ENCODE measurements at places on chromosomes 3 and 15.

DNA sequence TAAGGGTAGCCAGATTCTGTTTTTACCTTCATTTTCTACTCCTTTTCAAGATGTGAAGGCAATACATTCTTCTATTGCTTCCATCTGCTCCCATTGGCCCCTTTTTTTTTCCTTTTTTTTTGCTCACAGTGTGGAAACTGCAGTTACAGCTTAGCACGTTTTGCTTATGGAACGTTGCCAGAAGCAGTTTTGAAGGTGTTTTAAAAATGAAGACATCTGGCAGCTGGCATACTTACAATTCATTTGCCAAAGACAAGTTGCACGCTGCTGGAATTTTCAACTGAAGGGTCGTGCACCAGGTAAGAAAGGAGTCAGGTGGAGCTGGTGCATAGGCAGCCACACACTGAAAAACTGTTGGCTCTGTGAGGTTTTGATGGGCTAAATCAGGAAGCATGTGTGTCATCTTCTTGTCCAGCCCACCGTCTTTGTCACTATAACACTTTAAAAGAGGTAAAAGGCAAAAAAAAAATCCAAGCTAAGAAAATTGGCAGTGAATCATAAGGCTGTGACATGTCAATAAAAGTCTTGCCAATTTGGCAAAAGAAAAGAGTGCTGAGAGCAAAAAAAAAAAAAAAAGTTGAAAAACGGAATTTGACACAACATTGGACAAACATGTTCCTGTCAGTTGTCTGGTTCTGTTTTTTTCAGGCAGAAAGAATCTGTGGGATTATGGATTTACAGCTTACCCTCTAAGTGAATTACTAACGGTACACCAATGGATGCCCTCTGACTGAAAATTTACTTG, 225.4 kb upstream of the SOX2 start:
- DNase-seq: no peak

DNA sequence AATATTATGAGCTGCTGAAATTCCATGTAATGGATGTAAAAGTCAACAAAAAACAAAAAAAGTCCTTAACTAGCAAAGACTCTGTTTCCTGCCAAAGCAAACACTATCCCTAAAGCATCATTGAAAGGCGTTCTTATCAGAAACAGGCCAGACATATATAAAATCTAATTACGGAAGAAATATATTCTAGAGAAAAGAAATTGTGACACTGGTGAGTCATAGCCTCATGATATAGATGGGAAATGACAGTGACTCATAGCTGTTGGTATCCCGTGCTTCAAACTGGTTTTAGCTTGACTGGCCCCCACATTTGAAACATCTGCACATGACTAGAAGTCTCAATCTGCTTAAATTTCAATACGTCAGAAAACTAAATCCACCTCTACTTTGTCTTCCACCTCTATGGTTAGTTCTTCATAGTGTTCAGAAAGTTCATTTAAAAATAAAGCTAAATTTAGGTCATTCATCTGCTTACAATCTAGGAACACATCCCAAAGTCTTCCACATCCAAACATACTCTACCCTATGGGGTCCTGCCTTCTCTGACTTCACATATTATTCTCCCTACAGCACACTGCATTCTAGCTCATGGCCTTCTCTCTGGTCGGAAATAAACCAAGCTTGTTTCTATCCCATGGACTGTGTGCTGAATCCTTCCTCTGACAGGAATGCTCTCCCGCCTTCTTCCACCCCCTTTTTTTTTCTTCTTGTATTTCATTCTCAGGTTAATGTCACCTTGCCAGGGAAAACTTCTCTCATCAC, 456.3 kb upstream of the ARRDC4 start:
- no peak for DNase-seq

DNA sequence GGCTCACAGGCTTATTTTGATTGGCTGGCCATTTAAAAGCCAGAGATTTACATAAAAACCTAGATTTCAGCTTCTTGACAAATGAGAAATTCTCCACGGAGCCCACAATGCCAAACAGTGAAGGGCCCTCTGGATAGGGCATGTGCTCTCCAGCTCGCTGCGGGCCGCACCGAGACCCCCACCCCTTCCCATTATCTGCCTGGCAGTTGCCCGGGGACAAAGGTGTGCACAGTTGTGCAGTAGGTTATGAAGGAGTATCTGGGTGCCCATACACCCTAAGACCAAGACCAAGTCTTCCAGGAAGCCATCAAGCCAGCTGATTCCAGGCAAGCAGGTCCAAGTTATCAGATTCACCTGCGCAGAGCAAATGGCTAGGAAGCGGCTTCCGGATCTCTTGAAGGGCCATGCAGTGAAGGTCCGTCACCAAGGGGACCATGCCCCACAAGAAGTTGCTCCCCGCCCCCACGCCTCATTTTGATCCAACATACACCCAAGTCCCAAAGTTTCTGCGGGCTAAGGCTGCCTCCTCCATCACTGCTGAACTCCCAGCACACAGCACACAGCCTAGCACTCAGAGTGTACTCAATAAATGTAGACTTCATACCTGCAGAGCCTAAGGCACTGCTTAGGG, 1.3 kb downstream of the MRPS25 start:
- no peak for DNase-seq

DNA sequence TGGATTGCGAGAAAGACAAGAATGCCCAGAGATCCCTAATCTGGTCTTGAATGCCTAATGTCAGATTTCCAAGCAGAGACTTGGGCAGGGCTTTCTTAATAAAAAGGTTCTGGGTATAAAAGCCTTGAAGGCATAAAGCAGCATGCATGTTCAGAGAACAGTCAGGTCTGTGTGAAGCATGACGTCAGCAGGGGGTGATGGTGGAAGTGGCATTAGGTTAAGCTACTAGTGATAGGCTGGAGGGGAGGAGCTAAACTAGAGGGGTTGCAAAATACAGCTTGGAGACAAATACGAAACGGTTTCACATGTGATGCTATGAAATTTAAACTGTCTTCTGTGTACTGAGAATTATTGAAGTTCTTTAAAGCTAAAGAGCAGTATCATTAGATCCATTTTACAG, 125.6 kb downstream of the VPS8 start:
- peak; percentile 30 for DNase-seq
